Aorta (tissue), 5 donors: ENCODE measurements at places on chromosomes 4 and X. TPM values are rescaled to one million over a fixed set of nuclear protein-coding genes. Genes with fewer than 3 reads are reported as not detected.

Gene RPA4
- 3.0 TPM for total RNA-seq

GRCh38 chr4:25172961-25173915, 13.0 kb upstream of the SEPSECS start:
- H3K4me1 ChIP-seq: no peaks in the 10 kb centered on the region
- DNase-seq: peak; percentile 62
- no peaks in the 10 kb centered on the region for H3K36me3 ChIP-seq
- no peaks in the 10 kb centered on the region for H3K27me3 ChIP-seq
- no peak overlapping the region for H3K4me3 ChIP-seq
- peak overlapping the region; percentile 33 for H3K27ac ChIP-seq

- DNase-seq: no peak
- H3K27me3 ChIP-seq: no peaks in the 10 kb centered on the region
- H3K4me3 ChIP-seq: no peak overlapping the region
- no peaks in the 10 kb centered on the region for H3K36me3 ChIP-seq
- H3K4me1 ChIP-seq: no peaks in the 10 kb centered on the region
- H3K27ac ChIP-seq: no peak overlapping the region
These were observed 1.3 kb upstream of the JAKMIP1 start for GRCh38 chr4:6201580-6202091.

Gene NEXMIF
- total RNA-seq: 4.1 TPM

Gene CDK16
- 52.5 TPM for total RNA-seq

DNA sequence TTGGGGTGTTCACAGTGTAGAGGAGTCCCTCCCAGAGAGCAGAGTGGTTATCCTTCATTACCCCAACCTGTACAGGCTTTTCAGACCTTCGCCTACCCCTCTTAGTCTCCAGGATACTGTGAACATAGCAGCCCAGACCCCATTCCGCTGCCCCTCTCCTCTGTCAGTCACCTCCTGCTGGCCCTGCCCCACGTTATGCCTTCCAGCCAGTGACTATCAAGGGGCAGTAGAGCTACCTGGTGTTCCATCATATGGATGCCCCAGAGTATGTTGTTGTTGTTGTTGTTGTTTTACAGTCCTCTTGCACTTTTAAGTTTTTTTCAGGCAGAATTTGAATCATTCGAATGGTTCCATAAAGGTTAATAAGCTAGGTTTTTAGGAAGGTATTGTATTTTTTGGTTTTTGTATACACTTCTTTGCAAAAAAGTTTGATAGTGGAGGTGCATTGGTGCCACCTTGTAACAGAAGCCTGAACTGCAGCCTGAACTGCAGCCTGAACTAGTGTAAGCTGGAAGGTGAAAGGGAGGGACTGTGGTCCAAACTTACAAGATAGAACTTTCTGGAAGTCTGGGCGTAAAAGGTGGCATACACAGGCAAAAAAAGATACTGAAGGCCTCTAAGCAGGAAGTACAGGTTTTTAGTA, 101.4 kb upstream of the RAB40AL start:
- no peaks in the 10 kb centered on the region for H3K36me3 ChIP-seq
- H3K4me3 ChIP-seq: no peak overlapping the region
- no peaks in the 10 kb centered on the region for H3K27me3 ChIP-seq
- H3K4me1 ChIP-seq: no peaks in the 10 kb centered on the region
- no peak overlapping the region for H3K27ac ChIP-seq

Gene GC
- not detected for total RNA-seq
